ENCODE measurements at places on chromosomes 1 and 21.

GRCh38 chr1:176466514-176466913 is 3.5 kb downstream of the PAPPA2 start:
- no peak for DNase-seq

- no peak for DNase-seq
Observed at GRCh38 chr1:151806170-151806569, 951 bp upstream of the LINGO4 start.

GRCh38 chr1:83845437-83846071 is 153.4 kb downstream of the TTLL7 start:
- DNase-seq: no peak

DNA sequence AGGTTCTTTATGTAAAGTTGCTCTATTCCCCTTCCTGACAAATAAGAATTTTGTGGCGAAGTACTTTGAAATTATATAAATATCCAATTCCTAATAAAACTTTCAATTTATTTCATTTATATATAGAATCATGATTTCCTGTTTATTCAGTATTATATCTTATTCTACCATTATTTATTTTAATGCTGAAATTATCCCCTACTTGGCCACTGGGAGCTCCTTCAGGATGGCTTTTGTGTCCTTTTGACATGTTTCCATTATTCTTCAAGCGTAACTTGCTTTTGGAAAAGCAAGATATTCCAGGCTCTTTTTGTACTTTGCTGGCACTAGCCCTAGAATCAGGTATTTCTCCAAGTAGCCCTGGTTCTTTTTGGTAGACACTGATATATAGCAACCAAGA is 67.2 kb upstream of the CACYBP start:
- no peak for DNase-seq

DNA sequence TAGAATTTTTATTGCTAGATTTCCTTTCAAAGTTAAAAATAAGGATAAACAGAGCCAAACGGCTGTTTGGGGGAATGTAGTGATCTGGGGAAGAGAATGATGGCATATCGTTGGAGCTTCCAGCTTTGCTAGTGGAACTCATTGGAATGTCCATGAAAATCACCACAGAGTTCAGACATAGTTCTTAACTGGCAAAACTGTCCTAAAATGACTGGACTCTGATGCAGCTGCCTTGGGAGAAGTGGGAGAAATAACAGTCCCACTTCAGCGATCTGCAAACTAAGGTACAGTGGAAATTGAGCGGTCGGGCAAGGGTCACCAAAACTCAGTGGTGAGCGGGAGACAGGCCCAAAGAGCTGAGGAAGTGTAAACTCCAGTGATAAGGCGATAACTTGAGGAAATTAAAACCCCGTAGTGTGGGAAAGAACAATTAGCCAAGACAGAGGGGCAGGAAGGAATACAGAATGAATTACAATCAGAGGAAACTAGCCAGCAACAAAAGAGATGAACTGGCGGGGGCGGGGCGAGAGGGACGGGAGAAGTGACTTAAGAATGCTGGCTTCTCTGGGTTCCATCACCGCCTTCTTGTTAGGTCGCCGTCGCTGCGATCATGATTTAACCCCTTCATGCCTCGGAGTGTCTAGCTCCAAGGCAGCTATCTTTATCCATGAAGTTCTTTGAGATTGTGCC is 89.8 kb upstream of the ARHGAP29 start:
- no peak for DNase-seq

- no peak for DNase-seq
Observed at GRCh38 chr1:192552760-192553191, 22.8 kb upstream of the RGS1 start.

DNA sequence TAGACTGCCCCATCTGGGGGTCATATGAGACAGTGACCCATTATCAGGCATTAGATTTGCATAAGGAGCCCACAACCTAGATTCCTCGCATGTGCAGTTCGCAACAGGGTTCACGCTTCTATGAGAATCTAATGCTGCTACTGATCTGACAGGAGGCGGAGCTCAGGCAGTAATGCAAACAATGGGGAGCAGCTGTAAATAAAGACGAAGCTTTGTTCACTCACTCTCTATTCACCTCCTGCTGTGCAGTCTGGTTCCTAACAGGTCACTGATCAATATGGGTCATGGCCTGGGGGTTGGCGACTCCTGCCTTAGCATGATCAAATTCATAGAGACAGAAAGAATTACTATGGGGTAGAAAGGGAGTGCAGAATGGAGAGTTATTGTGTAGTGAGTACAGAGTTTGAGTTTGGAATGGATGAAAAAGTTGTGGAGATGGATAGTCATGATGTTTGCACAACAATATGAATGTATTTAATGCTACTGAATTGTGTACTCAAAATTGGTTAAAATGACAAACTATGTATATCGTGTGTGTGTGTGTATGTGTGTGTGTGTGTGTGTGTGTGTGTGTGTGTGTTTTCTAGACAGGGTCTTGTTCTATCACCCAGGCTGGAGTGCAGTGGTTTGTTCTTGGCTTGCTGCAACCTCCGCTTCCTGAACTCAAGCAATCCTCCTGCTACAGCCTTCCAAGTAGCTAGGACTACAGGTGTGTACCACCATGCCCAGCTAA is 42.2 kb downstream of the BTF3L4 start:
- DNase-seq: peak; percentile 10

DNA sequence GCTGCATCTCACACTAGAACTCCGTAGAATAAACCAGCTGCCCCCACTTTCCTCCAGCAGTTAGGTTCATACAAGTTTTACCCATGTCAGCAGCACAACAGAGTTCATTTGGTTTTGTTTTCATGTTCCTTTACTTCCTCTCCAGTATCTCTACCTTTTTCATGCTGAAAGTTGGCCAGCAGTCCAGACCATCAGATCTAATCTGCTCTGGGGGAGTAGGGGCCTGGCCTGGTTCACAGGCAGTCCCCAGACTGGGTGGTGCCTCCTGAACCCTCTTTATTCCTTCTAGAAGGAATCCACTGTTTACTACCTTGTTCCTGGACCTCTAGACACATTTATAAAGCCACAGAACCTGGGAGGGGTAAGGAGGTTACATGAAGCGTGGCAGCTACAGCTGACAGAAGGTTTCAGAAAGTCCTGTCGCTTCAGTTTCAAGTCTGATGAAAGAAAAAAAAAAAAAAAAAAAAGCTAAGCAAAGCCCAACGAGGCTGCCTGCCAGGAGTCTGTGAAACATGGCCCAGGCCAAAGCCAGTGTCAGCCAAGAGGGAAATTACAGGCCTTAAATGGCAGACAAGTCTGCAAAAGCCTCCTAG is 184.6 kb upstream of the JUN start:
- no peak for DNase-seq

DNA sequence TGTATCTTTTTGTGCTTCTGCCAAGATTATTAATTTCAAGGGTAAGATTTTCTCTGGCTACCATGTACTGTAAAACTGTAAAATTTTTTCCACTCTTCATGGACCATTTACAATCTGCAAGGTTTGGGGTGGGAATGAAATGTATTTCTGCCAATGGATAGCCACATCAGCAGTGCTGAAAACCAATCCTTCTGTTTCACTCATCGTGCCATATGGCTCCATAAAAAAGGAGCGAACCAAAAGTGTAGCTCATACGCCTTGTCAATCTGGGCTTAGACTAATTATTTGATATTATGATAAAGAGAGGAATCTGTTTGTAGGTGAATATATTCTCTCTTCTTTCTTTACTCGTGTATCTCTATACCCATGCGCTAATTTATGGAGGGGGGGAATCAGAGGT is 3.0 kb upstream of the SLC44A5 start:
- DNase-seq: no peak

DNA sequence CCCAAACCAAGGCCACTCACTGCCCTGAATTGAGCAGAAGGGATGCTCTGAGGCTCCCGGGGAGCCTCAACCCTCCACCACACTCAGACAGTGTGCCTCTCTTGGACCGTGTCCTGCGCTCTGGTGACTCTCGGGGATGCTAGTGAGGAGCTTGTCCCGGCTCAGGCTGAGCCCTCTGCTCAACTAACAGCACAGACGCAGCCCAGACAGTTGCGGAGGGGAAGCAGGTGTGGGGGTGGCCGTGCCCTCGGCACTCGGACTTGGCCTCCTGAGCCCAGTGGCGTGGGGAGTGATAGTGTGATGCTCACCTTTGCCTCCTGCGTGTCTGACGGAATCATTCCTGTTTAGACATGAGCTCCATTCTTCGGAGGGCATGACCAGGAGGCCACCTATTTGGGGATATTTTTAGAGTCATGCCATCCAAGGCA is 15.4 kb upstream of the SLC19A1 start:
- no peak for DNase-seq

- no peak for DNase-seq
Observed at GRCh38 chr1:210828996-210829596, 304.9 kb downstream of the KCNH1 start.

- DNase-seq: no peak
Observed at GRCh38 chr1:215786997-215787396, 219.9 kb downstream of the KCTD3 start.

DNA sequence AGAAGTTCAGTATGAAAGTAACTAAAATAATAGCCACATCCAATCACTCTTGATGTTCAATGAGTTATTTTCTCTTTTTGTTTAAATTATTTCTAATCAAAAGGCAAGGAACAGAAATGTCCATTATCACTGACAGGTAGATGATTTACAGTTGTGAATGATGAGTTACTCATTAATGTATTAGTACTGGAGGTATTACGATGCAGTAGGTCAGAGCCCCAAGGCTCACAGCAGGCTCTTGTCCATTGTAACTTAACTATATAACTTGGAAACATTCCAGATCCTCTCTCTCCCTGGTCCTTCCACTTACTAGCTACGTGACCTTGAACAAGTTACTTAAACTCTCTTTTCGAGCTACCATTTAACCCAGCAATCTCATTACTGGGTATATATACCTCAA is 39.5 kb downstream of the CRB1 start:
- no peak for DNase-seq

DNA sequence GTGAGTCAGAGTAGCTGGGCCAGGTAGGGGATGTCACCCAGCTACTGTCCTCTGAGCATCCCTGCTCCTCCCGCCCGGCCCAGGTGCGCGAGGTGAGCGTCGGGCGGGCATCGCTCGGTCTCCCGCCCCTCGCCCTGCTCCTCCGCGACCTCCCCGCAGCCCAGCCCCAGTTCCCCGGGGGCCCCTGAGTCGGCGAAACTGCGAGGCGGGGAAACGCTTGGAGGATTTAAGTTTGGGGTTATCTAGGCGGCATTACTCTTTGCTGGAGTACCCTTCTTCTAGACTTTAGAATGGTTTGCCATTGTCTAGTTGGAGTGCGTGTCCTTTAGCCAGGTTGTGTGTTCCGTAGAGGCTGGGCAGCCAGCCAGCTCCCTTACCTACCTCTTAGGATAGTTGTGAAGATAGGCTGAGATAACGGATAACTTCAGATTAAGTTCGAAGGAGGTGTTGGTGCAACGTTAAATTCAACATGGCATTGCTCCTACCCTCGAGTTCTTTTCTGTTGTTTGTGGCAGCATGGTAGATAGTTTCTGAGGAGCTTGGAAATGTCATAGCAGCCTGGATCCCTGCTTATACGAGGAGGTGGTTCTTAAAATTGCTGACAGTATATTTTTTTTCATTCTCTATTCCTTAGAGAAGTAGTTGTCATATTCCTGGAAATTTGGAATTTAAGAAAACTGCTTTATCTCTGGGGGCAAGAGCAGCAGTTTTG is 697 bp downstream of the AGO3 start:
- peak; percentile 47 for DNase-seq

DNA sequence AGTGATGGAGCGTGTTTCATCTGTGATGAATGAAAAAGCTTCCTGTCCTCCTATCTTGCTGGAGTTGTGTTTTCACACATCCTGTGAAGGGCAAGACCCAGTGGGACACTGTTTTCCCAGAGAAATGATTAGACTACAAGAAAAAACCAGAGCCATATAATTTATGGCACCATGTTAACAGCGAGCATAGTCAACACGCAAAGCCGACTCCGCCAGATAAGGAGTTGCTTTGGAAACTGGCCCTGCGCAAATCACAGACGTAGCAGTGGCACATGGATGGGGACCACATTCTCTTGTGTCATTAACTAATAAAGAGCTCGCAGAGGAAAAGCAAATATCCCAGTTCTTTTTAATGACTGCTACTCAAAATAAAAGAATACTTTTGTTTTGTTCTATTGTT is 471.2 kb upstream of the RUNX1 start:
- DNase-seq: peak; percentile 25

- DNase-seq: no peak
Observed at GRCh38 chr1:185980891-185981290, 246.7 kb downstream of the HMCN1 start.

- no peak for DNase-seq
Observed at GRCh38 chr1:70760154-70760553, 287.5 kb downstream of the PTGER3 start.

GRCh38 chr1:91579658-91580228 is 79.1 kb downstream of the CDC7 start:
- no peak for DNase-seq

DNA sequence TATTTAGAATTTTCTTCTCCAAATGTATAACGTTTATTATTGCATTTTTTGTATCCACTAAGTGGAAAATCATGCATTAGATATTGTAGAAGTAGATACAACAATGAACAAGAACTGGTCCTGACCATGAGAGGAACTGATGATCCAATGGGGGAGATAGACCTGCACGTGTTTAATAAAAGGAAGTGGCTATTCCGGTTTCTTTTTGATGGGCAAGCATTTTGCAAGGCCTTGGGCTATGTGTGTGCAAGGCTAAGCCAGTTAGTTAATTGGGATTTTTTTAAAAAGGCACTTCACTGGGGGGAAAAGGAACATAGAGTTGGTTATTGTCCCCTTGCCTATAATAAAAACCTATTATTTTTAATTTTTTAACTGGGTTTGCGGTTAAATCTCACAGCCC is 961 bp upstream of the VCAM1 start:
- no peak for DNase-seq

GRCh38 chr1:17515902-17516301 is 23.6 kb upstream of the ARHGEF10L start:
- DNase-seq: no peak

DNA sequence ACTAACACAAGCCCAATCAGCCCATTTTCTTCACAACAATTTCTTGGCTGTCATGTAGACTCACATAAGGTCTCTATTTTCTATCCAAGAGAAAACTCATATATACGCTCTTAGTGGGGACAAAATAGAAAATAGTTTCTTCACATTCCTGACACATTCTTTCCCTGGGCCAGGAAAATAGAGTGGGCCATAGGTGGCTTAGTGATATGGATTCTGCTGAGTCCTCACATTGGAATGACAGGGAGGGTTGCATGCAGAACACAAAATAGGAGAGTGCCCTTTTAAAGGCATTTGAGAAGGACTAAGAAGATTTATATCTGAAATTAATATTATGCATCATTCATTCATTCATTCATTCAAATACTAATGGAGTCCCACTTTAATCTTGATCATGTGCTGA is 207.7 kb downstream of the LYPLAL1 start:
- DNase-seq: no peak

DNA sequence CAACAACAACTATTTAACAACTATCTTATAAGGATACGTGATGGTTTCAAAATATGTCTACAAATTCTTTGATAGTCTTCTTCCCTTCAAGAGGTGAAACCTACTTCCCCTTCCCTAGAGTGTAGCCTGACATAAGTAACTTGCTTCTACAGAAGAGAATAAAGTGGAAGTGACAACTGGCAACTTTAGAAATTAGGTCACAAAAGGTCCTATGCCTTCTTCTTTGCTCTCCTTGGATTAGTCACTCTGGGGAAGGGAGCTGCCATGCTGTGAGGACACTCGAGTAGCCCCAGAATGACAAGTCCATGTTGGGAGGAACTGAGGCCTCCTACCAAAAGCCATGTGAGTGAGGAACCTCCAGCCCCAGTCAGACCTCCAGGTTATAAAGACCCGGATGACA is 19.2 kb downstream of the EFCAB14 start:
- no peak for DNase-seq

GRCh38 chr1:221791846-221792245 is 50.0 kb upstream of the DUSP10 start:
- DNase-seq: no peak

- DNase-seq: no peak
Observed at GRCh38 chr1:212612041-212612961, 3.7 kb downstream of the ATF3 start.
